ENCODE measurements at places on chromosomes 13 and 19.

DNA sequence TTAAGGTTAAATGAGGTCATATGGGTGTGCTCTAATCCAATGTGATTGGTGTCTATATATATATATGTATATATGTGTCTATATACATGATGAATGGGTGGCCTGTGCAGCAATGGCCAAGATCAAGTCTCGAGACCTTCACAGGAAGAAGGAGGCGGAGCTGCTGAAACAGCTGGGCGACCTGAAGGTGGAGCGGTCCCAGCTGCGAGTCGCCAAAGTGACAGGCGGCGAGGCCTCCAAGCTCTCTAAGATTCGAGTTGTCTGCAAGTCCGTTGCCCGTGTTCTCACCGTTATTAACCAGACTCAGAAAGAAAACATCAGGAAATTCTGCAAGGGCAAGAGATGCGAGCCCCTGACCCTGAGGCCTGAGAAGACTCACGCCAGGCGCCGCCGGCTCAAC is 109.8 kb downstream of the EFNB2 start:
- no peaks in the 10 kb centered on the region for H3K27me3 ChIP-seq
- no peak overlapping the region for H3K4me3 ChIP-seq
- H3K36me3 ChIP-seq: no peaks in the 10 kb centered on the region
- H3K27ac ChIP-seq: no peak overlapping the region
- DNase-seq: no peak
- no peaks in the 10 kb centered on the region for H3K4me1 ChIP-seq

DNA sequence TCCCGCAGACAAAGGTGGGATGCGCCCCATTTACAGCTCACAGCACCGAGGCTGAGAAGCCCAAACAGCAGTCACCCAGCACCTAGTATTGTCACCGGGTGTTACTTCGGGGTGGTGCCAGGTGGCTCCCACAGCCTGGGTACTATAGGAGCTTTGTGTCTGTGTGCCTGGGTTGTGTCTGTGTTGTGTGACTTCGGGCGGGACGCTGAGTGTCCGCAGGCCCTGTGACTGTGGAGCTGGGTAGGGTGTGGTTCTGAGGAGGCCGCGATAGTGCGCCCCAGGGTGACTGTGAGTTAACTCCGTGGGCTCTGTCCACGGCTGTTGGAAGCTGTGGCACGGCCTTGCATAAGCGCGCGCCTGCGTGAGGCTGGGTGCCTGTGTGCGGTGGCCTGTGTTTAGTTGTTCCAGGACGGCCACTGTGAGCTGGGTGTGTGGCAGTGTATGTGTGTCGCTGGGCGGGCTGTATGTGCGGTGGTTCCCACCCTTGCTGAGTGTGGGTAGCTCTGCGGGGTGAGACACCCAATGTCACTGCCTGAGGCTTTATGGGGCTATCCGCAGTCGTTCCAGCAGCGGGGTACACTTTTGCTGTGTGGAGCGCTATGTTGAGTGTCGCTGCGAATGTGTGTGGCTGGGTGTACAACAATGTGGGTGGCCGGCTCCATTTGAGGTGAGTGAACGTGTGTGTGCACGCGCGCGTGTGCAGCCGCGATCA is 559 bp upstream of the SSBP4 start:
- H3K27ac ChIP-seq: peak overlapping the region; percentile 90
- H3K4me3 ChIP-seq: peak overlapping the region; percentile 68
- H3K27me3 ChIP-seq: no peaks in the 10 kb centered on the region
- no peaks in the 10 kb centered on the region for H3K36me3 ChIP-seq
- H3K4me1 ChIP-seq: peaks cover 37% of the 10 kb centered on the region

GRCh38 chr13:109610517-109610916 is 175.9 kb downstream of the IRS2 start:
- H3K27me3 ChIP-seq: peaks cover 28% of the 10 kb centered on the region
- no peaks in the 10 kb centered on the region for H3K4me1 ChIP-seq
- no peaks in the 10 kb centered on the region for H3K36me3 ChIP-seq
- no peak overlapping the region for H3K4me3 ChIP-seq

- H3K4me3 ChIP-seq: no peak overlapping the region
- H3K4me1 ChIP-seq: peaks cover 26% of the 10 kb centered on the region
- H3K27me3 ChIP-seq: no peaks in the 10 kb centered on the region
- H3K27ac ChIP-seq: peak overlapping the region; percentile 46
- DNase-seq: peak; percentile 85
Measured at GRCh38 chr19:46616631-46617322, 8.1 kb downstream of the PTGIR start.

DNA sequence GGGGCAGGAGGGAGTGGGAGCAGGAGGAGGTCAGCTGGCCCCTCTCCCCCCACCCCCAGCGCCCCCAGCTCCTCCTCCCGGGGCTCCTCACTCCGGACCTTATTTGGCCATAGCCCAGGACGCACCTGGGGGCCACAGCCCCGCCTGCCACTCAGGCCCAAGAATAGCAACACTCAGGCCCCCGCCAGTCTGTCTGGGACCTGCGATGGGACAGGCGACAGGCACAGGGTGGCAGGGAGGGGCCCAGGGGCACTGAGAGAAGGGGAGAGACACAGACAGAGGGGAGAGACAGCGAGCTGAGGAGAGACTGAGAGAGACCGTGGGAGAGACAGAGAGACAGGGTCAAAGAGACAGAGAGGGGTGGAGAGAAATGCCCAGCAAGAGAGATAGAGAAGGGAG is 10.2 kb downstream of the JOSD2 start:
- DNase-seq: no peak
- H3K36me3 ChIP-seq: 0 out of 2 replicates have a peak, but pooled peaks cover 2% of the 10 kb centered on the region
- H3K27me3 ChIP-seq: peaks cover 23% of the 10 kb centered on the region
- H3K27ac ChIP-seq: no peak overlapping the region
- no peak overlapping the region for H3K4me3 ChIP-seq

DNA sequence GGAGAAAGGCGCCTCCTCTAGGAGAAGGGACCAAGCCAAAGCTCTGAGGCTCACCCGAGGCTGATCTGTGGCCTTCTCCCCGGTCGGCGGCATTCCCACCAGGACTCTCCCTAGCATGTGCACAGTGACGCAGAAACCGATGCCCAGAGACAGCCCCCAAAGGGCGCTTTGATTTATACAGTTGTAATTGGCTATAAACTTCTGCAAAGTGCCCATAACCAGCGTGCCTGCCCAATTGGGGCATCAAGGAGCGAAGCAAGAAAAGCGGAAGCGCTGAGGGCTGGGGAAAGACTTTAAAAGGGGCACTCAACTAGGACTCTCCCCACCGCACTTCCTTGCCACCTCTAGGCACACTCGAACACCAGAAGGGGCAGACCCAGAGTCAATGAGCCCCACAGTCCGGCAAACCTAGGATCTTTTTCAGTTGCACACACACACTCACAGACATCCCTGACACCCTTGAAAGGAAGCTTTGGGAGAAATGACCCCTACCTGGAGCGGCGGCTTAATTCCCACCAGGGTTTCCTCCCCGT is 1.8 kb downstream of the CDX2 start:
- no peaks in the 10 kb centered on the region for H3K36me3 ChIP-seq
- peaks cover 97% of the 10 kb centered on the region for H3K27me3 ChIP-seq
- DNase-seq: no peak
- no peak overlapping the region for H3K27ac ChIP-seq
- no peak overlapping the region for H3K4me3 ChIP-seq
- H3K4me1 ChIP-seq: no peaks in the 10 kb centered on the region

DNA sequence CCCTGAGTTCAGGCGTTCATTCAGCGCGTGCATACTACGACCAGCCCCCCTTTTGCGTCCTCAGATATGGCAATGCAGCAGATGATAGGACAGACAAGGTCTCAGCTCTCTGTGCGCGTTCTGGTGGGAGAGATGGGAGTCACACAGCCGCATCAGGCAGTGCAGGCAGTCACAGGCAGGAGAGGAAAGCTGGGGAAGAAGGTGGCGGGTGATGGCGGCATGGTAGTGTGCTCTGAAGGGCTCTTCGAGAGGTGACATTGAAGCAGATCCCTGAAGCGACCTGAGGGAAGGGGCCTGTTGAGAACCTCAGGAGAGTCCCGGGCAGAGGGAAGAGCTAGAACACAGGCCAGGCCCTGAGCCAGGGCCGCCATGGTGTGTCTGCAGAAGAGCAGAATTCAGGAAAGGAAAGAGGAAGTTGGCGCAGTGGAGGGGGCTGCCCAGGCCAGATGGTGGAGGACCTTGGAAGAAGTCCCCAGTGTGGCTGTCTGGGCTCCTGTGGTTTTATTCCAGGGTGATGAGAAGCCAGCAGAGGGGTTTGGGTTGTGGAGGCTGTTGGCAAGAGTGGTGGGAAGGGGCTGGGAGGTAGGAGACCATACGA is 3.5 kb downstream of the USF2 start:
- DNase-seq: no peak
- H3K27ac ChIP-seq: no peak overlapping the region
- peaks cover 47% of the 10 kb centered on the region for H3K36me3 ChIP-seq

DNA sequence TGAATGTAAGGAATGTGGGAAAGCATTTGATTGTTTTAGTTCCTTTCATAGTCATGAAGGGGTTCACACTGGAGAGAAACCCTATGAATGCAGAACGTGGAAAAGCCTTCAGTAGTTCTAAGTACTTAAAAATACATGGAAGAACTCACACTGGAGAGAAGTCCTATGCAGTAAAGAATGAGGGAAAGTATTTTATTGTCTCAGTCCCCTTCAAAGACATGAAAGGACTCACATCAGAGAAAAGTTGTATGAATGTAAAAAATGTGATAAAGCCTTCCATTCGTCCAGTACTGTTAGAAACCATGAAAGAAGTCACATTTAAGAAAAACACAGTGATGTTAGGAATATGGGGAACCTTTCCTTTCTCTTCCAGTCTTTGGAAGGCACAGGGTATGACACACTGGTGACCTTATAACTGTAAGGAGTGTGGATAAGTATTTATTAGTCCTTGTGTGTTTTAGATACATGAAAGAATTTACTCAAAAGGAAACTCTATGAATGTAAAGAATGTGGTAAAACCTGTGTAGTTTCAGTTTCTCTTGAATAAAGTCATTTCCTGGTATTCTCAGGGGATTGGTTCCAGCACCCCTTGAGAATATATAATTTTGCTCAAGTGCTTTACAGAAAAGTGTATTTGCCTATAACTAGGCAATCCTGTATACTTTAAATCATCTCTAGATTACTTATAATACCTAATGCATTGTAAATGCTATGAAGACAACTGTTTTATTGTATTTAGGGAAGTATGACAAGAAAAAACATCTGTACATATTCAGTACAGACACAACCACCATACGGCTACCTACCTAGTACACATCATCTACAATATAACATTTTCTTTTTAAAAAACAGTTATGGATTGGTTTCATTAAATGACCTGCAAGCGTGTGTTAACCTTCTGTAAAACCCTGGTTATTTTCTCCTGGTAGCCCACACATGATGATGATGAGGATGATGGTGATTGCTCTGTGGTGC is 52.8 kb downstream of the ZNF823 start:
- H3K27ac ChIP-seq: no peak overlapping the region
- no peak for DNase-seq
- H3K4me3 ChIP-seq: no peak overlapping the region
- no peaks in the 10 kb centered on the region for H3K27me3 ChIP-seq

DNA sequence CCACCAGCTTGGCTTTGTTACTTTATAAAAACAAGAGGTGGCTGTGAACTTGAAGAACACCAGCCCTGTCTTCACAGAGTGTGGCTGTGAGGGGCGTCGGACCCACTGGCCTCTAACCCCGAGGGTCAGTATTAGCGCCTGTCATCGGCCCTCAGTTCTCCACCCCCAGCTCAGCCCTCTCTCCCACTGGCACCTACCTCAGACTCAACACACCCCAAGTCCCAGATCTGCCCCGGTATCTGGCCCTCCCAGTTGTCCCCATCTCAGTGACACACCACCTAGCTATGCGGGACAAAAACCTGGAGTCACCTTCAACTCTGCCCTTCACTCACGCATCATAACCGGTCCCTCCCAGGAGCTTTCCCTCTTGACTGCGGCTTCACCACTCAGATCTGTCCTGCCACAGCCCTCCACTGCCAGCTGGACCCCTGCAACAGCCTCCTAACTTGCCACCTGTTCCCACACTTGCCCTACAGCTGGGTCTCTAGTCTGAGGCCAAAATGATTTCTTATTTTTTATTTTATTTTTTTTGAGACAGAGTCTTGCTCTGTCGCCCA is 45.4 kb downstream of the PEPD start:
- no peaks in the 10 kb centered on the region for H3K27me3 ChIP-seq
- H3K4me3 ChIP-seq: no peak overlapping the region
- no peak overlapping the region for H3K27ac ChIP-seq
- H3K4me1 ChIP-seq: peaks cover 7% of the 10 kb centered on the region
- DNase-seq: no peak
- H3K36me3 ChIP-seq: peaks cover 11% of the 10 kb centered on the region

- H3K4me3 ChIP-seq: no peak overlapping the region
- H3K36me3 ChIP-seq: no peaks in the 10 kb centered on the region
- no peak overlapping the region for H3K27ac ChIP-seq
- DNase-seq: peak; percentile 14
- no peaks in the 10 kb centered on the region for H3K27me3 ChIP-seq
Measured at GRCh38 chr13:93635616-93636032, 409.0 kb downstream of the GPC6 start.

DNA sequence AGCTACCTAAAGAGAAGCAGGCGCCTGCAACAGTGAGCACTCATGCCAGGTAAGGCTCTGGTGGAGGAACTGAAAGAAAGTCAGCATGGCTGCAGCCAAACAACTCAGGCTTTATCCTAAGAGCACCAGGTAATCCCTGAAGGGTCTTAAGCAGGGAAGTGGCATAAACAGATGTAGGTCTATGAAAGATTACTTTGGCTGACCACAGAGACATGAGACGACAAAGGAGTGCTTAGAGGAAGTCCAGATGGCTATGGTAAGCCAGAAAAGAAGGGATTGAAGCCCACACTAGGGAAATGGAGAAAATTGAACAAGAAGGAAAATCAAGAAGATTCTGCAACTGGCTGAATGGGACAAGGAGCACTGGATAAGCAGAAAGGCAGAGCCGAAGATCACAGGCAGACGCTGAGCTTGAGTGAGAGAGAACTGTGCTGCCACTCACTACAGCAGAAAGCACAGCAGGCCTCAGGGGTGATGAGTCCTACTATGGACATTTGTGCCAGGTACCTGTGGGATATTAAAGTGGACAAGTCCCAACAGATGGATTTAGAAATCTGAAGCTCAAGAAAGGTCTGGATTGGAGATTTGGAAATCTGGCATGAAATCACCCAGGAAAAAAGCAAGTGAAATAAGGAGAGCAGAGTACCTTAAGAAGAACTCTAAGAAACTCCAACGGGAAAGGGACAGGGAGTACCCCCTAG is 4.2 kb downstream of the RCBTB1 start:
- no peaks in the 10 kb centered on the region for H3K27me3 ChIP-seq
- no peak overlapping the region for H3K4me3 ChIP-seq
- H3K36me3 ChIP-seq: peaks cover 13% of the 10 kb centered on the region

GRCh38 chr19:54390942-54391577 is 24.2 kb upstream of the TTYH1 start:
- no peaks in the 10 kb centered on the region for H3K36me3 ChIP-seq
- DNase-seq: peak; percentile 60
- H3K27ac ChIP-seq: no peak overlapping the region
- no peaks in the 10 kb centered on the region for H3K27me3 ChIP-seq

- no peaks in the 10 kb centered on the region for H3K4me1 ChIP-seq
- no peak overlapping the region for H3K4me3 ChIP-seq
- H3K27me3 ChIP-seq: no peaks in the 10 kb centered on the region
- H3K36me3 ChIP-seq: peaks cover 18% of the 10 kb centered on the region
Measured at GRCh38 chr19:32902448-32902847, 32.9 kb upstream of the SLC7A9 start.

All from IMR-90 (cell line).